Cerebellar nuclear complex (tissue), 1 donor: ENCODE measurements at places on chromosomes 16 and 17.

DNA sequence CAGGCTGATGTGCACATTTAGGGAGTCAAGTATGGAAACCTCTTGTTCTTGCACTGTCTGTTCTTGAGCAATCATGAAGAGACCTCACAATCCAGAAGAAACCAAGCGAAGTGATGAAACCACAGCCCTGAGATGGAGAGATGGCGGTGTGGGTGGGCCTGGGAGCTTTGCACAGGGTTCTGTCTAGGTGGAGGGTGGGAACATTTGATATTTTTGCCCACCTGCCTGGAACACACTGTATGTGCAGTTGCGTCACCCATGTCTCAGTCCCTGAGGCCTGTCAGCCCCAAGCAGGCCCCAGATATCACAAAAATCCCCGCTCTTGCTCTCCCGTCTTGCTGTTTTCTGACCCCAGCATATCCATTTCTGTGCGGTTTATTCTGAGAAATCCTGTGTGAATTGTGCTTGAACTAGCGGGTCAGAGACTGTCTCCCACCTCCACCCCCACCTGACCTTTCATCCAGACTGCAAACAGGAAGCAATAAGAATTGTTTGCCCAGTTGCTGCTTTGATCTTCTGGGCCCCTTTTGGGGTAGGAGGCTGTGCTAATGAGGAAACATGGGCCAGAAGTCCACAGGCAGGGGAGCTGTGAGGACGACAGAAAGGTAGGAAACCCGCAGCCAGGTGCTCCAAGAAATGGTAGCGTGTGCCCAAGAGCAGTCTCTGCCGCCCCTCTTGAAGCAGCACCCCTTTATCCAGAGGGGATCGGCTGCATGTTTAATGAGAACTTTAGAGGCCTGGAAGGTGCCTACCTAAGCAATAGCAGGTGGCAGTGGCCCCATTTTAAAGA is 183.8 kb downstream of the CCDC182 start:
- no peak for DNase-seq

DNA sequence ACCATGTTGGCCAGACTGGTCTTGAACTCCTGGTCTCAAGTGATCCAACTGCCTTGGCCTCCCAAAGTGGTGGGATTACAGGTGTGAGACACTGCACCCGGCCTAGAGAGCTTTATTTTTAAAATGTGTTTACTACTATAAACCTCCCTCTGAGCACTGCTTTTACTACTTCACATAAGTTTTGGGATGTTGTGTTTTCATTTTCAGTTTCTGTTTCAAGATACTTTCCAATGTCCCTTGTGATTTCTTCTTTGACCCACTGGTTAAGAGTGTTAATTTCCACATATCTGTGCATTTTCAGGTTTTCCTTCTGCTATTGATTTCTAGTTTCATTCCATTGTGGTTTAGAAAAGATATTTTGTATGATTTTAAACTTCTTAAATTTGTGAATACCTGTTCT is 74.4 kb downstream of the NETO2 start:
- DNase-seq, result no peak

- DNase-seq, result no peak
Measured at GRCh38 chr17:79984877-79985276, 50.8 kb downstream of the TBC1D16 start.

GRCh38 chr17:20314834-20315233 is 152.5 kb downstream of the LGALS9B start:
- no peak for DNase-seq

- DNase-seq, result no peak
Measured at GRCh38 chr16:57192720-57193486, 6.8 kb downstream of the RSPRY1 start.
